Femur (tissue), 1 donor: ENCODE measurements at places on chromosomes 2 and 18.
A peak's percentile ranks its signal among the peaks of the same experiment; 100 is the strongest.

GRCh38 chr2:170969030-170969429, 40.0 kb downstream of the GORASP2 start:
- DNase-seq = no peak

DNA sequence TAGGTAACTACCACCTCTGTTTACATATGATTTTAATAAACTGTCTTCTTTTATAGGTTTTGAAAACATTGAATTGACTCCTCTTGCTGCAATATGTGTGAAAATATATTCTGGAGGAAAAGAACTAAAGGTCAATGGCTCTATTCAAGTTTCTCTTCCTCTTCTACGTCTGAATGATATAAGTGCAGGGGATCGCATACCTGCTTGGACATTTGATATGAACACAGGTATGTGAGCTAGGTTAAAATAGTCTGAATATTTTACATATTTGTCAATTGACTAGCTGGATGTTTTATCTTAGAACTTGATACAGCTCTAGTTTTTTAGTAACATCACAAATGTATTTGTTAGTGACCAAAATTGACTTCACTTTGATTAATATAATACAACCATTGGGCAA, 57.2 kb downstream of the FAM171B start:
- DNase-seq = no peak

- no peak for DNase-seq
Measured at GRCh38 chr2:160429248-160430000, 64.2 kb downstream of the RBMS1 start.

- DNase-seq = peak; percentile 54
Measured at GRCh38 chr2:74566754-74567085, 12.2 kb downstream of the DOK1 start.

DNA sequence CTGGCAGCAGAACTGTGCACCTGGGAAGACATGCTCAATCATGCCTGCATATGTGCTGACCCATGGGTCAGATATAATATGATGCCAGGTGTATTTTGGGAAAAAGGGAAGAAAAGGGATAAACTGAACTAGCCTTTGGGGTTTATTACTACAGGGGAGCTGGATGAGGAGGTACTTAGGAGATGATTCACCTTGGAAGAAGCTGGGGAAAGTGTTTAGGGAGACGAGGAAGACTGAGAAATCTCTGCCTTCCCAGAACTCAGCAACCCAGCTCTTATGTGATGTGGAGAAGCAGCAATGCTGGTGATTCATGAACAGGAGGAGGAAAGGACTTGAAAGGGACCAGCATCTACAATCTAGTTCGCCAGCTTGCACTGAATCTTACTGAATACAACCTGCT, 110.2 kb downstream of the BARD1 start:
- no peak for DNase-seq

- DNase-seq = no peak
Measured at GRCh38 chr2:217698691-217699090, 304.1 kb downstream of the TNS1 start.

DNA sequence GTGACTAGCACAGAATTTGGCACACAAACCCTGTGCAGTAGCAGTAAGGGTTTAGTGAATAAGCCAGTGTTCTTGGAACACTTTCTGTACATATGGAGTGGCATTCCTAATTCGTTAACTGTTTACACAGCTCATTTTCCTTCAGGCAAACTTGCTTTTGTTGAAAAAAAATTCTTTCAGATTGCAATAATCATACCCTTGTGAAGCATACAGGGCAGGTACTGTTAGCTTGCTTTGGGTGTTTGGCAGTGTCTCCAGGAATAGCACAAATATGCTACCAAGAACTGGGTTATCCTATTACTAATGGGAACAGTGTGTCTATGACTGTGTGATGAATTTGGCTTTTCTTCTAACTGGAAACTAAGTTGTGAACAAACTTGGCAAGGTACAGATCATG, 33.4 kb downstream of the UGP2 start:
- DNase-seq = no peak
